ENCODE measurements at places on chromosomes 2 and 18. TPM values are rescaled to one million over a fixed set of nuclear protein-coding genes. Genes with fewer than 3 reads are reported as not detected.

Gene NABP1
- 12.0 TPM for total RNA-seq

Gene EN1
- total RNA-seq, result 0.92 TPM

Gene MMADHC
- 98.1 TPM for total RNA-seq

Gene RGPD8
- total RNA-seq, result 4.2 TPM

Gene KCNIP3
- 0.89 TPM for total RNA-seq

Gene MAPK4
- total RNA-seq, result 0.07 TPM

Gene CCDC121
- 4.1 TPM for total RNA-seq

Gene EDAR
- not detected for total RNA-seq

Gene WNT6
- not detected for total RNA-seq

Gene LRP2
- 0.06 TPM for total RNA-seq

Gene FBXO48
- total RNA-seq, result 0.71 TPM

Gene LYPD1
- 18.2 TPM for total RNA-seq

Gene INPP5D
- total RNA-seq, result 0.69 TPM

Gene CENPA
- total RNA-seq, result 54.6 TPM

Gene SLC38A11
- total RNA-seq, result not detected

Data from A549 treated with DMSO at 1 μM for 4 hours (cell line).